GM12865 (cell line): ENCODE measurements at places on chromosomes 7 and 10.
A peak's percentile ranks its signal among the peaks of the same experiment; 100 is the strongest.

DNA sequence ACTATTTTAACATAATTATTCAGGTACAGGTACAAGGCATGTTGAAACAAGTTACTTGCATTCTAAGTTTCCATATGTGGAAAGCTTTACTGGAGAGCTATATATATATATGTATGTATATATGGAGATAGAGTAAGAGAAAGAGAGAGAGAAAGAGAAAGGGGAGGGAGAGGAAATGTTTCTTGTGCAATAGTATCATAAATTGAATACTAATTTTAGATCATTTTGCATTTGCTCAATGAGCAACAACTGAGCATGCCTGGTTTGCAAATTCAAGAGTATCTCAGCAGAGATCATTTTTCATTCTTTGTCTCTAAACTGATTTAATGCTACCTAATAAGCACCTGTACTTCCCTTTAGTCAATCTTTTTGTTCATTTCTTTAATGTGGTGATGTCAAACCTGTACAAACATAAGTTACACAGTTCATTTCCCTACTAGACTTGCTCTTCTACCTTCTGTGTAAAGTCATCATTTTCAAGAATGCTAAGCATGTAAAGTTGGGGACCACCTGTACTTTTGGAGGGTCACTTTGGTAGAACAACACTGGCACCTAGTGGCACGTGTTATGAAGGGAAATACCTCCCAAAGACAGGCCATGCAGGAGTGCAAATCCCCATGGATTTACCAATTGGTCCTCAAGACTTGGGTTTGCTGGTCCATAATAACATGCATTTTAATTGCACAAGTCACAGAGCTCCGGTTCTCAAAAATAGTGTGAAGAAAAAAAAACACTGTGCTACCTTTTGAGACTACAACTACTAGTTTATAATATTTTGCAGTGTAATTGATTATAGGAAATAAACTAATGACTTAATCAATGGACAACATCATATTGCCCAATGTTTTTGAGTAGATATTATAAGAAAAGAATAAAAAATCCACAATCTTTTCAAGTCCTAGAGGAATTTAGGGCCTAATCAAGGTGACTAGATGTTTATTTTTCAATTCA, 431.2 kb upstream of the IGFBP3 start:
- peak; percentile 69 for DNase-seq

GRCh38 chr7:46559194-46559832, 638.2 kb upstream of the IGFBP3 start:
- DNase-seq: no peak

DNA sequence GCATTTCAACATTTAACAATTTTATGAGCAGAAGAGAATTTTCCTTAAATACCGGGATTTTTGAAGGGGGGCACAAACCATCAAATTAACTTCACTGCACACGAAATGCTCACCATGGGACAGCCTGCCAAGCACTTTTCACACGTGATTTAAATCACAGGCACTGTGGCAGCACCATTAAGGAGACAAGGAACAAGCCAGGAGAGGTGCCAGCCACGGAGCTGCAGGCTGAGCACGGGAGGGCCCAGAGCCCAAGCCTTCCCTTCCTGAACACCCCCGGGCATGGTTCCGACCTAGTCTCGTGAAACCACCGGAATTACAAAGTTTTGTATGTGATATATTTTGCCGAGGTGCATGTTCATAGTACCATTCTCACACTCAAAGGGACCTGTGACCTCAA, 13.4 kb downstream of the PITRM1 start:
- DNase-seq: no peak

- DNase-seq: no peak
These were observed 418.9 kb downstream of the ZNF716 start for GRCh38 chr7:57868771-57869483.

GRCh38 chr10:51867956-51868355, 168.6 kb upstream of the CSTF2T start:
- no peak for DNase-seq

- no peak for DNase-seq
These were observed 11.0 kb downstream of the MPP7 start for GRCh38 chr10:28291881-28292297.

DNA sequence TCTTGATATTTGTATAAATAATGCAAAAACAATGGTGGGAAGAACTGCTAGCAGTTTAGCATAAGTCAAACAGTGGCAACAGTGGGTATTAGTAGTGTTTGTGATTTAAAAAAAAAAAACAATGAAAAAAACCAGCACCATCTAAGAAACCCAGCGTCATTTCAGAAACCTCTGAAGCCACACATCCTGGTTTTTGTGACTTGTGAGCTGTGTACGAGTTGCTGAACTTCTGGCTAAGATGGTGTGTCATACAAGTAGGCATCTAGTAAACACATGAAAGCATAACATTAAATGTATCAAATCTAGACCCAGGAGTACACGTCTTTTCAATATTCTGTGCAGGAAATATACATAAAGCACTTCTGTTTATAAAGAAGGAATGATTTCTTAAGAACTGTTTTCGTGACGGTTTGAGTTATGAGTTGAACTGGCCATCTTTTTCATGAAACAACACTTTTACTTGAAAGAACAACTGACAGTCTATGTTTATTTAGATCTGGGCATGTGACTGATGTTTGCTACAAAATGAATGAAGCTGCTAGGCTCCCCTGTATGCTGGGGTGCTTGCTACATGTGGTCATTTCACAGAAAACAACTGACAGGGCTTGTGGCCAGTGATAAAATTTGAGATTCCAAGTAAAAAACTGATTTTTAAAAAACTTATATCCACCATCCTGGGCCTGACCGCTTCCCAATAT, 143.5 kb downstream of the PIP4K2A start:
- peak; percentile 72 for DNase-seq

DNA sequence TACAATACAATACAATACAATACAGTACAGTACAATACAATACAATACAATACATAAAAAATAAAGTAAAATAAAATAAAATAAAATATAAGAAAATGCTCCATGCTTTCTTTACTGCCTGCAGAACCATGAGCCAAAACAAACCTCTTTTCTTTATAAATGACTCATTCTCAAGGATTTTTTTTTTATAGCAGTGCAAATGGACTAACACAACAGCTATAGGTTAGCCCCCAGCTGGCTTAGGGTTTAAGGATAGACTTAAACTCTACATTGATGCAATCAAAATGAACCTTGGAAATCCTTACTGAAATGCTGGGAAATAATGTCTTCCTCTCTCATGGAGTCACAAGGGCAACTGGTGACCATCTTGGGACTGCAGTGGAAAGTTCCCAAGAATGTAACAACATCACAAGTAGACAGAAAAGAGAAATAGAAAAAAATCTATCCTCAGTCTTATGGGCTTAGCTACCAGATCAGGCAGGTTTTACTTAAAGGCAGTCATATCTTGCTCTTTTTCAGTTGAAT, 348.9 kb downstream of the ARL4A start:
- DNase-seq: no peak

- no peak for DNase-seq
These were observed 68.4 kb downstream of the ASAH2B start for GRCh38 chr10:50807851-50808776.

GRCh38 chr10:112766636-112767035, 183.4 kb upstream of the TCF7L2 start:
- DNase-seq: no peak

GRCh38 chr10:17216217-17216900, 11.7 kb upstream of the VIM start:
- peak; percentile 83 for DNase-seq

DNA sequence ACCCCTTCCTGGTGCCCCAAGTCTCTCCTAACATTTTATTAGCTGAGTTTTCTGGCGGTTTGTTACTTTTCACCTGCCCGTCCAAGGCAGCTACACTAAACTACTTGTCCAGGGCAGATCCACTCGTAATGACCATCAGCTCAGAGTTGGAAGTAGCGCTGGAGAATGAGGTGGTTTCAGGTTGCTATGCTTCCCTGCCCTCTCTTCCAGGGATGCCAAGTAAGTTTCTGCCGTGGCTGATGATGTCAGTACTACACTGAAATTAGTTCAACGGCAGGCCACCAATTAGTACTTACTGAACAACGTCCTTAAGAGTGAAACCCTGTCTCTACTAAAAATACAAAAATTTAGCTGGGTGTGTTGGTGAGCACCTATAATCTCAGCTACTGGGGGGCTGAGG, 55.2 kb downstream of the DIP2C start:
- no peak for DNase-seq

GRCh38 chr7:20217193-20217948, at the start of gene MACC1:
MACC1 (minus strand) TSS chr7:20217384; CDS start chr7:20161862, 55,522 bp downstream.
- DNase-seq: peak; percentile 96

DNA sequence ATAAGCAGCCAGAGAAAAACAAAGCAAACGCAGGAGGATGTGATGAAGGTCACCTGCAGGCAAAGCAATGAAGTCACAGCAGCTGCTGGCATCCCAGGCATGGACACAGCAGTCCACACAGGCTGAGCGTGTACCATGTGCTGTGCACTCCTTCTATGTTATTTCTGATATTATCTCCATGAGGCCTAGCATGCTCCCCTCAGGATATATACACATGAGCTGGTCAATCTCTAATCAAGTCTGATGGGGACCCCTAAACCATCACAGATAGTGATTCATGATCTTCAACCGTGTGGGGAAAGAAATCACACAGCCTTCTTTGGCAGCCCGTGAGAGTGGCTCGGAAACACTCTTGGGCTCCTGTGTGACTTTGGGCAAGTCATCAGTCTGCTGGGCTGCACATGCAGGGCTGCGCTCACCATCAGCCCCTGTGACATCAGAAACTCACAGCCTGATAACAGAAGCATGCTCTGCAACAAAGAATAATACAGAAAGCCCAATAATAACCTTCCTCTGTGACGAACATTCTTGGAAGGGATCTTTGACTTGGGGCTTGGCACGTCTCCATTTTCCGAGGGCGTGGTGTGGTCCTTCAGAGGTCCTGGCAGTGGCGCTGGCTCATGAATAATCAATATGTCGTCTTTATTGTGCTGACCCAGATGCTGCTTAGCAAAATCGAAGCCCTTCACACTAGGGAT, 83.0 kb upstream of the ATP6V0A4 start:
- no peak for DNase-seq

DNA sequence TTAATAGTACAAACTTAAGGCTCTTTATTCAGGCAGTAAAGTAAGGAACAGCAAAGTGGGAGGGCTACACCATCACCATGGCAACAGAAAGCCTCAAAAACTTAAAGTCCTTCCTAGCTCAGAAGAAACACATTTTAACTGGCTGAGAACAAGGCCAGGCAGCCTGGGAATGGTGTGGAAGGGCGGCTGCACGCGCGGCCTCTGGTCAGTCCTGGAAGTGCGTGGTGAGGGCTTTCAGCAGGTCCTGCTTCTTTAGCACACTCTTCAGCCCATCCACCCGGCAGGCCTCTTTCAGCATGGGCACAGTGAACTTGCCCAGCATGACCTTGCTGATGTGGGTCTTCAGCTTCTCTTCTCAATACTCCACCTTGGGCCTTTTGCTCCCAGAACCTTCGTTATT, 133.0 kb downstream of the CYP26A1 start:
- no peak for DNase-seq

DNA sequence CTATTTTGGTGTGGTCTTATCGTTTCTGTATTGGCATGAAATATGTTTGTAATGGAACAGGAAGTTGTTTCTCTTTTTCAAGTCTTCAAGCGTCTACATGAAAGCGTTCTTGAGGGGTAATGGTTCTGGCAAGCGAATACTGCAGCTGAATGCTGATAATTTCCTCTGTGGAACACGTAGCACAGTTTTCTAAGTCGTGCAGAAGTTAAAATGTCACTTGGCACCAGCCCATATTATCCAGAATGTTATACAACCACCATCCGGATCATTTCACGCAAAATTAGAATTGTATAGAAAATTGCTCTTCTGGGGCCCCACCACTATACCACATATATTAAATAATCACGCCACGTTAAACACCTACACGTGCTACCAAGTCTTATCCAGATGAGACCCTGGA, 354.3 kb downstream of the CALN1 start:
- no peak for DNase-seq

DNA sequence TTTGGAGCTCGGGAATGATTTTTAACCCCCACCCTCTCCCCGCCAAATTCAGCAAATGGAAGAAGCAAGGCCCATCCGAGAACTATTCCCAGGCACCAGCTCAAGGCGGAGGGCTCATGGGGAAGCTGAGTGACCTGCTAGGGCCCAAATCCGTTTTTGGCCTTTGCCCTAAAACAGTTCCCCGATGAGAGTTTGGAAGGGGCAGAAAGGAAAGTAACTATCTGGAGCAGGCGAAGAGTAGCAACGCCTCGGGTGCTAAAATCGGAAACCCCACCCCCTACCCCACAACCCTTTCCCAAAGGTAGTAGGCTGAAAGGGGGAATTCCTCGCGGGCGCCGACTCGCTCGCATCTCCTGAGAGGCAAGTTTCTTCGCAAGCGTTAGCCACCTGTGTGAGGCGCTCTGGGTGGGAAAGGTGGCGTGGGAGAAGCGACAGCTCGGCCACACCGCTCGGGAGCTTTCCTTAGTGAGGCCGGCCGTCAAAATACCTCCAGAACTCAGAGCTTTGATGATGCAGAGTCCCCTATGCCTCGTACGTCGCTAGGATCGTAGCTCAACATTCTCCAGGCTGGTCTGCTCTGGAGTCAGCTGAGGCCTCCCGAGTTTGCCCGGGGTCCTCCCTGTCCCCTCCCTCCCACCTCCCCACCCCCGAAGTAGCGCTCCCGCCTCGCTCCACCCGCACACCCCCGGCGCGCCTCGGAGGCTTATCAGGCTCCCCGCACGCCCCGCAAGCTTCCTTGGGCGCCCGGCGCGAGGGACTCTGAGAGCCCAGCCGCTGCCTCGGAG, 642 bp upstream of the PRKG1 start:
- no peak for DNase-seq

- DNase-seq: no peak
These were observed 220.9 kb upstream of the KIAA1217 start for GRCh38 chr10:23988006-23988405.

DNA sequence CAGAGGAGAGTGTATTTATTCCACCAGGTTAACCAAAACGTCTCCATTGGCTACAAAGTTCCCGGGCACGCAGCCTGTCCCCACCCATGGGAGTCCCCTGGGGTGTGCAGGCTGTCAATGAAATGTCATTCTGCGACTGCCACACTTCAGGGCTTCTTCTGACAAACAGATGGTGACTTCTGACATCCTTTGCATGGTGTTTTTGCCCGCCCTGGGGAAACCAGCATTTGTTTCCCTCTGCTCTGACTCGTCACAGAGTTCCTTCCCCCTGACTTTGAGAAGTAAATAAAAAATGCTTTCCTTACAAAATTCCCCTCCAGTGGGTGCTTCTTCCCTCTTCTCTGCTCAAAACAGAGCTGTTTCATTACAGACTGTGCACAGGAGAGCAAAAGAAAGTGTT, 38.2 kb downstream of the TNS3 start:
- peak; percentile 5 for DNase-seq

- DNase-seq: no peak
These were observed 107.4 kb downstream of the FAM107B start for GRCh38 chr10:14667280-14667679.

DNA sequence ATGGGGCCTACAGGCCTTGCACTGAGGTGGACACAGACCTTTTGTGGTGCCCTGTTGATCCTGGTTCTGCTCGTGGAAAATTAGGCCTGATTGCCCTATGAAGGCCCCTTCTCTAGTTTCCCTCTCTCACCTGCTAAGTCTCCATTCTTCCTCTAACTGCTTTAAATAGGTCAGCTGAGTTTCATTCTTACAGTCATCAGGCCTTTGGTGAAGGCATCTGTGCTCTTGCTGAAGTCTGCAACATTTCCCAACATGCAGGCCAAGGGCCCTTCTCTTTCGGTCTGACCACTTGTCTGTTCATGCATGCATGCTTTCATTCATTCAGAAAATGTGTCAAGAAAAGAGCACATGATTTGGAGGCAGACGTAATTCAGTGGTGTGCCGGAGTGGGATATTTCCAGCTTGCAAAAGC, 244.0 kb downstream of the BUB3 start:
- peak; percentile 99 for DNase-seq

- no peak for DNase-seq
These were observed 4.5 kb upstream of the MICALL2 start for GRCh38 chr7:1463676-1464223.

- no peak for DNase-seq
These were observed 31.2 kb upstream of the GARS1 start for GRCh38 chr7:30563326-30563942.
